NCI-H1092 (cell line): ENCODE measurements at places on chromosomes 5 and 9.

DNA sequence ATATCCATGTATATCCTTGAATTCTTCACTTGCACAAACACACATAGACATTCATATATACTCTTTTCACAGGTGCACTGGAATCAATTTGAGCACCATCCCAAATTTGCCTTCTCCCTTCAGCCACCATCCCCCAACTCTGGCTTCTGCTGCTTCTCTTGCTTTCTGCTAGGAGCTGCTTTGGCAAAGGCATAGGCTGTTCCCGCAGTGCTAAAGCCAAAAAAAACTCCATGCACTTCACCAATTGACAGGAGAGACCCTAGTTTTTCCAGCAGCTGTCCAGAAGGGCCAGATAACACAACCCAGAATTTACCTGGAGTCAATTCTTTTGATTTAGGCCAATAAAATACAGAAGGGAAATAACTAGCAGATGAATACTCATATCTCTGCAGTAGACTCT is 251.3 kb downstream of the NR2F1-AS1 start:
- DNase-seq = no peak

DNA sequence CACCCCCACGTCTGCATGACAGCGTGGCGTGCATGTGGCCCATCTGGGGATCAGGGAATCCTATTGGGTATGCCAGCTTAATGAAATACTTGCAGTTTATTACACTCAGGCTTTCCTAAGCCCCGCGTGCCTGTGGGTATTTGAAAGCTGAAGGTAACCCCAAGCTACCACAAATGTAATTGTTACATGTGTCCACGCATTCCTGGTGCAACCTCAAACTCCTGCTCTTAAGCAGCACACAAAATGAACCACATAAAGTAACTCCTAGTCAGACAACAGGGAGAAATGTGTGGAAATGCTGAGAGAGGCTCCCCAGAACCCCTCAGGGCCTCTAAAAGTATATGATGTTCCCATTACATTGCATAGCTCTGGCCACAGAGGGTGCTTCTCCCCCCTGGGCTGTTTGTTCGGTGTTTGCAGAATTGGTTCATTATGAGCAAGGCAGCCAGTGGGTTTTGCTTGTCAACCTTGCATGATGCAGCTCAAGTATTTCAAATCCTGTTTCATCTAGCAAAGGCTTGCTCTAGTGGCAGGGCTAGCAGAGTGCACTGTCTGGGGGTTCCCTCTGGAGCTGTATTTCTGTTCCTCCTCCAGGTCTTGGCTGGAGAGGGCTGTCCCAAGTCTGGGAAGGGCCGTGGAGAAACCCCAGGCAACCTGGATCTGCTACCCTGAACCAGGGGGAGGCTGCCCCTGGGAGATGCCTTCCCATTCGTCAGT is 1.8 kb upstream of the DCANP1 start:
- DNase-seq = no peak

- DNase-seq = no peak
These were observed 14.9 kb downstream of the GAPT start for GRCh38 chr5:58505971-58506640.

DNA sequence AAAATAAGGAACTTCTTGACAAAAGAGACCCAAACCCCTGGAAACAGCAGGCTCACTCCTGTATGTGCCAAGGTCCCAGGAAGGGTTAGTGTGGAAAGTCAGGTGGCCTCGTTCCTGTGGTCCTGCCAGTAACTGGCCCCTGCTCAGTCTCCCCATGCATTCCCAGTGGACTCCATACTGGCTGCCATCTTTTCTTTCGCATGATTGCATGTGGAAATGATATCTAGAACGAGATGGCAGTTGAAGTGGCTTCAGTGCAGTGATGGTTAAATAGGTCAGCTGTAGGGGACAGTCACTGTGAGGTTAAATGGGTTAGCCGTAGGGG is 30.4 kb downstream of the AHRR start:
- no peak for DNase-seq

GRCh38 chr5:598564-598890 is 13.6 kb upstream of the CEP72 start:
- DNase-seq = no peak

GRCh38 chr5:61598126-61598525 is 266.1 kb downstream of the ZSWIM6 start:
- DNase-seq = no peak

DNA sequence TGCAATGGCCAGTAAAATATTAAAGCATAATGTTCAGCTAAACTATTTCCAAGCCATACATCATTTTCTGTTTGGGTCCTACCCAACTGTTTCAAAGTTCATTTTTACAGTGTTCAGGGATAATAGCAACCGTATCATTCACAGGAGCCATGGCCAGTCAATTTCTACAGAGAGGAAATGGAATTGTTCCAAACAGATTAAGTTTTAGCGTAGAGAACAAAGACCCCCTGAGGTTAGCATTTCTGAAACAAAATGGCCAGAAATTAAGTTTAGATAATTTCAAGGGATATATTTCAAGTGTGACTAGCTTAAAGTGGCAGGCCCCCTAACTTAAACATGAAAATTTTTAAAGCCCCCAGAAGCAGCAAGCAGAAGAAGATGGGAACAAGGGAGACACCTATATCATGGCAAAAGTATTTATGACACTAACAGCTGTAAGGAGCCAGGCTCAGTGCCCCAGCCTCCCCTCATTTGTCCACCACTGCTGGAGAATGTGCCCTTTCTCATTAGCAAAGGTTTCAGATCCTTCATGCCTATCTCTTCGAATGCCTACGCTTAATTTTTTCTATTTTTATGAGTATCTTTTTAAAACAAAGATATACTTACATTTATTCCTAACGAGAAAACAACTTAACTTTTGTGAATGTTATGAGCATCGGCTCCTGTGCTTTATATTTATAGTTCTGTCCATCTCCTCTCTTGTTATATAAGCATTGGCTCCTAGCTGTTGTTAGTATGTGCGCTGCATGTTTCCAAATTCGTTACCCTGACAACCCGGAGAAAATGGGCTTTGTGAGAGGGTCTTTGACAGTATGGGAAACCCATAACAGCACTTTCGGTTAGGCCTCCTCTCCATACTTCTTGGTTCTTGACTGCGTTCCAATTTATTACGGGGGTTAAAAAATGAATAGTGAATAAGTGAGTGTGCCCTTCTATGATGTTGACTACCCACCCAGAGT is 116.3 kb downstream of the MED27 start:
- no peak for DNase-seq

GRCh38 chr9:33137781-33138264 is 29.3 kb downstream of the B4GALT1 start:
- DNase-seq = no peak

DNA sequence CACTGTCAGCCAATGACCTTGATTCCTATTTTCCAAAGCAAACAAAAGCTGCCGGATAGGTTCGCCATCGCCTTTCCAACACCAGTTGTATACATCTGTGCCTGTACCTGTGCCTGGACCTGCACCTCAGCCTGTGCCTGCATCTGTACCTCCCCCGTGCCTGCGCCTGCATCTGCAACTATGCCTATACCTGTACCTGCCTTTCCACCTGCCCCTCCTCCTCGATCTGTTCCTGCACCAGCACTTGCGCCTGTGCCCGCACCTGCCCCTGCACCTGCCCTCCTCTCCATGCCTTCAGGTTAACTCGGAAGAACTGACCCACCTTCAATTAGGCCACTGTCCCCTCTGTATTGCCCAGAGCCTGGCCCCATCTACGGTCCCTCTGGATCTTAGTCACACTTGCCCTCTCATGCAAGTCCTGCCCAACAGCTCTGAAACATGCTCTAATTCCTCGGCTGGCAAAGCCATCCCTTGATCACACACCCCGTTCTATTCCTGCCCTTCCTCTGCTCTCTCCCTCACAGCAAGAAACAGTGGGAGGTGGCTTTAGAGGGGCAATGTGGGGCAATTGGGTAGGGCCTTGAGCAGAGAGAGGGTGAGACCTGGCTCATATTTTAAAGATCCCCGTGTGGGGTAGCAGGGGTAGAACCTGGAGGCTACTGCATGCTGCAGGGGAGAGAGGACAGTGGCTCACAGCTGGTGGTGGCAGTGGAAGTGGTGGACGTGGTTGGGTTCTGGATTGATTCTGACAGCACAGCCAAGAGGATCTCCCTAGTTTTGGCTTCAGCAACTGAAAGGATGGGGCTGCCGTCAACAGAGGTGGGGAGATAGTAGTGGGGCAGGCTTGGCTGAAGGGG is 59.6 kb upstream of the PHYKPL start:
- DNase-seq = no peak

GRCh38 chr5:165143741-165144140 is 1638.3 kb downstream of the MAT2B start:
- no peak for DNase-seq

GRCh38 chr5:128667751-128668150 is 129.7 kb upstream of the FBN2 start:
- no peak for DNase-seq

DNA sequence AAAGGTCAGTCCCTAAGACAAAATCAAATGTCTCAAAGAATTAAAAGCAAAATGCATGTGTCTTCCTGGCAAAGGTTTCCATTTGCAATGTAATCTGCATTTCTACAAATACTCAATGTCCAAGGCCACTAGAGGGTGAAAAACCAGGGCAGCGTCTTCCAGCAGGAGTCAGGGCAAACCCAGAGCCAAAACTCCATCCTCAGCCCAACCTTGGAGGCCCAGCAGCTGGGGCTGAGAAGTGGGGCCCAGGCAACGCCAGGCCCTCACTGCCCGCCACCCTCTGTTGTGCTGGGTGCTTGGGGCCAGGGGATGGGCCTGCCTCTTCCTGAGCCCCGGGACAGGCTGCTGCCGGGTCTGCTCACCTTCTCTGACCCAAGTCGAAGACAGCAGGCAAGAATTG is 200.1 kb downstream of the PAX5 start:
- DNase-seq = no peak

- DNase-seq = no peak
These were observed 496 bp downstream of the TLX3 start for GRCh38 chr5:171309276-171310211.

DNA sequence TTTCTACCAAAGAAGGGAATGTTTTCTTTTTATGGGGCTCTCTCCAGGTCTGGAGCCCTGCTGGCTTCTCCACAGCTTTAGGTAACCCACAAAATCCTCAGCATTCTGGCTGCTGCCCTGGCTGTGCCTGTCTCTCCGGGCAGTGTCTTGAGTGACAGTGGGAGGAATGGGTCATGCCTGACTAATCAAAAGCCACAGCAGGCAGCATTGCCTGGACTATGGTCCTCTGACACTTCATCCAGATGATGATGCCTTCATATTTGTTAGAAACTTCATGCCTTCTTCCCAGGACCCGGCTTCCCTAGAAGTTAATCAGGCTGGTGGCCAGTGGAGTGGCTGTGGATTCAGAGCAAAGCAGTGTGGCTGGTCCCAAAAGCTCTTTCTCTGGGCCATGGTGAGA is 32.2 kb upstream of the TGFBI start:
- no peak for DNase-seq

GRCh38 chr5:5534333-5534732 is 111.9 kb downstream of the ICE1 start:
- DNase-seq = no peak

GRCh38 chr5:39156082-39156481 is 63.3 kb downstream of the FYB1 start:
- DNase-seq = no peak

- no peak for DNase-seq
These were observed 114.6 kb upstream of the LRRTM2 start for GRCh38 chr5:138989720-138990119.

GRCh38 chr5:144487761-144488160 is 317.1 kb downstream of the KCTD16 start:
- DNase-seq = no peak

GRCh38 chr5:59178071-59178470 is 595.2 kb downstream of the RAB3C start:
- no peak for DNase-seq

GRCh38 chr5:120358949-120359348 is 105.2 kb upstream of the PRR16 start:
- no peak for DNase-seq

DNA sequence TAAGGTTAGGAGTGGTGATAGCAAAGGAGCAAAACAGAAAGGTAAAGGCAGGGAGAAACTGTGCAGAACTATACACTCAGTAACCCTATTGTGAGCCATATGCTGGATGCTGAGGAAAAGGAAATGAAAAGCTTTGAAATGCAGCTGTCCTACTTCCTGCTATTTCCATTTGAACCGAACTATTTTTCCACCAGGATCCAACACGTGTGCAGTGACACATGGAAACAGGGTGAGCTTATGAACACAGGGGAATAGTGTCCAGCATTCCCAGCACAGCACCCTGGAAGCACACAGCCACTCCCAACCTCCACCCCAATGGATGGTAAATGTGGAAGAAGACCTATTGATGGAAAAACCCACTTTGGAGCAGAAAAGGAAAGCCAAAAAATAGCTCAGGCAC is 69.0 kb upstream of the SLC12A2 start:
- no peak for DNase-seq

DNA sequence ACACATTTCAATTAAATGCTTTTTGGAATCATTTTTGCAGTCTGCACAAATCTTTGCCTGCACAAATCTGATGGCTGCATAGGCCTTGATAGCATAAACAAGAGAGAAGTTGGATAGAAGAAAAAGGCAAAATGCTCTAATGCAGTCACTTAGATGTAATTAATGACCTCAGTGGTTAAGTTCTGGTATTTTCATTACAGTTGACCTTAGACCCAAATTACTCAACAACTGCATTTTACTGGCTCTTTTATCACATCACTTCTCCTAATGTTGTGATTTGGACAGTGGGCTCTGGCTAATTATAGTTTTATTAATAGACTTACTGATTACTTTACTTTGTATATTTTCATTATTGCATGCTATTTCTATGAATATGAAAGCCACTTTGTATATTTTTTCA is 34.3 kb downstream of the NTRK2 start:
- no peak for DNase-seq

- no peak for DNase-seq
These were observed 69.1 kb downstream of the GDNF start for GRCh38 chr5:37770786-37771185.

- no peak for DNase-seq
These were observed 41.6 kb upstream of the SLC36A2 start for GRCh38 chr5:151388960-151389359.

GRCh38 chr9:8266861-8267260 is 467.3 kb upstream of the DMAC1 start:
- no peak for DNase-seq

GRCh38 chr9:131025953-131026858 is 17.2 kb downstream of the LAMC3 start:
- no peak for DNase-seq

DNA sequence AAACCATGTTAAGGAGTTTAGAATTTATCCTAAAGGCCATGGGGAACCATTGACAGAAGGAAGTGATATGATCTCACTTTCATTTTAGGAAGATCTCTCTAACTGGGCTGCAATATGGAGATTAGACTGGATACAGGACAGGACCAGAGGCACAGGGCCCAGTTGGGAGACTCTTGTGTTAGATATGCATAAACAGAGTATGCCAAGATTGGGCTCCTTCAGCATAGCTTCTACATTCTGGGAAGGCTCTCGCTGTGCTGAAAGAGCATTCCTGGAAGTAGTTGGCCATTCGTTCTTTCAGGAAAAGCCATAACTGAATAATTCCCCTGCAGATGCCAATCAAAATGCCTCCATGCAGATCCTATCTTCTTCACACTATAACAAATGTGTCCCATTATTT is 204.5 kb downstream of the CWC27 start:
- no peak for DNase-seq
